Caco-2 (cell line): ENCODE measurements at places on chromosomes 1 and 21. TPM values are rescaled to one million over a fixed set of nuclear protein-coding genes. Genes with fewer than 3 reads are reported as not detected.

DNA sequence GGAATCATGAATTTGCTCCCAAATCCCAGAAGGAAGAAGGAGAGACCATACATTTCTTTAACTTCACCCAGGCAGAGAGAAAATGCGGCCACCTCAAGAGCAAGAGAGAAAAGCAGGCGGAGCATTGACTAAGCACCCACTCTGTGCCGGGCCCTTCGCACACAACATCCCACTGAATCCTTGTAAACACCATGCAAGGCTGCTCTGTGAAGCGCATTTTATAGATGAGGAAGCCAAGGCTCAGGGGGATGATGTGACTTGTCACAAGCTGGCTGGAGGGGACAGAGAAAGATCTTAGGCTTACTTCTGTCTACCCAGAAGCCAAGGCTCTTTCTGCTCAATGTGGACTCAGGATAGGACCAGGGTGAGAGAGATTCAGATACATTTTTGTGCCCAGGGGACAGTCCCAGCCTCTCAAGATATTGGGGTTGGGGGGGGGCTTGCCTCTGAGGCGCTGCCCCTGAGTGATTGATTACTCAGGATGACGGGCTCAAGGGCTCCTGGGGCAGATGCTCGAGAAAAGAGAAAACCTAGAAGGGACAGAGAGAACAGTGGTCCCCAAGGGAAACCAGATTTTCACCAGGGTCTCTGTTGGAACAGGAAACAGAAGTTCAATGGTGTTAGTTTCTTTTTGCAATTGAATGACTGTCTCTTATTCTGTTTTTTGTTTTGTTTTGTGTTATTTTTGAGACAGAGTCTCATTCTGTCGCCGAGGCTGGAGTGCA is 19.5 kb downstream of the PADI2 start:
- DNase-seq: no peak
- H3K27ac ChIP-seq: no peak overlapping the region
- H3K4me1 ChIP-seq: peaks cover 15% of the 10 kb centered on the region
- H3K36me3 ChIP-seq: no peaks in the 10 kb centered on the region
- H3K27me3 ChIP-seq: no peaks in the 10 kb centered on the region

MATN1 gene
- not detected in 2 replicates for total RNA-seq

OR2T11 gene
- total RNA-seq: not detected in 2 replicates

GRCh38 chr1:181119093-181119989 is 30.8 kb downstream of the IER5 start:
- H3K4me3 ChIP-seq: no peak overlapping the region
- peak overlapping the region; percentile 95 for H3K27ac ChIP-seq
- H3K36me3 ChIP-seq: no peaks in the 10 kb centered on the region
- H3K4me1 ChIP-seq: peaks cover 50% of the 10 kb centered on the region

DNA sequence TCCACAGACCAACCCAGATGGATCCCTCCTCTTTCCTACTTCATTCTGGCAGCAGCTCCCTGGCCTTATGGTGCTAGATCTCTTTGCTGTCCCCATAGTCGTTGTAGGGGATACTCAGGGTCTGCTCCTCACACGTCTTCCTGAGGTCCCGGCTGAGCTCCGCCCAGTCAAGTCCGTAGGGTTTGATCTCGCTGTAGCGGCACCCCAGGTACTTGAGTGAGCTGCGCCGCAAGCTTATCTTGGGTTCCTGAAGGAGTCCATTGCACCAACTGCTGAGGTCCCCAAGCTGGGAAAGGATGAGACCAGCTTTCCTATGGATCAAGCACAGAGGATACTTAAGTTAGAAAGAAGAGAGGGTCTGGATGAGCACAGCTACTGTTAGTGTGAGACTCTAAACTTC is 300.3 kb downstream of the ASTN1 start:
- H3K4me1 ChIP-seq: no peaks in the 10 kb centered on the region
- H3K4me3 ChIP-seq: no peak overlapping the region
- DNase-seq: no peak
- H3K36me3 ChIP-seq: no peaks in the 10 kb centered on the region
- H3K27ac ChIP-seq: no peak overlapping the region
- no peaks in the 10 kb centered on the region; the same call in 1 of the 2 replicates for H3K27me3 ChIP-seq

DNA sequence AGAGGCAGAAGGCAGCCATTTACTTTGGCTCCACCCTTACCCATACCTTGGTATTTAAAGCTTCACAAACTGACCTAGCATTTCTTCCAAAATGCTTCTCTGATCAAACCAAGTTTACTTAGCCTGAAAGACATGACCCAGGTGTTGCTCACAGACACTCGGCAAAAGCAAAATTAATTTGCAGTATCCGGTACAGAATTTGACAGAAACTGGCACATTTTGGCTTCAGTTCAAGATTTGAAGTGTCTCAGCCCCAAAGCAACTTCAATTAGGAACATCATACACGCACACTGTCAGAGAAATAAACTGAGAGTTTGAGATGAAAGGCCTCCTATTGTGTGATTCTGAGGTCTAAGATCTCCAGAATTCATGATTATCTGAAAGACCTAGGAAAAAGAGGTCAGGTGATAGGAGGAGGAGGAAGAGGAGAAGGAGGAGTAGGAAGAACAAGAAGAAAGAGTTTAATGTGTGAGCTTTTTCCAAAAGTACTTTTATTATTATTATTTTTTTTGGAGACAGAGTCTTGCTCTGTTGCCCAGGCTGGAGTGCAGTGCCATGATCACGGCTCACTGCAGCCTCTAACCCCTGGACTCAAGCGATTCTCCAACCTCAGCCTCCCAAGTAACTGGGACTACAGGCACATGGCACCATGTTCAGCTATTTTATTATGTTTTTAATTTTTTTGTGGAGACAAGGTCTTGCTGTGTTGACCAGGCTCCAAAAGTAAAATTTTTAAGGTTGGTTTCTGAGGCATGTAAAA is 143.6 kb downstream of the SLC45A1 start:
- peaks cover 33% of the 10 kb centered on the region for H3K4me1 ChIP-seq
- H3K27me3 ChIP-seq: no peaks in the 10 kb centered on the region
- no peak overlapping the region for H3K4me3 ChIP-seq
- no peaks in the 10 kb centered on the region; the same call in 1 of the 2 replicates for H3K36me3 ChIP-seq
- no peak for DNase-seq
- H3K27ac ChIP-seq: no peak overlapping the region

DCST2 gene
- 0.26 and 0.61 TPM in 2 replicates for total RNA-seq

CACYBP gene
- 183 and 207 TPM in 2 replicates for total RNA-seq
